Daoy (cell line): ENCODE measurements at places on chromosomes 16 and 17. TPM values are rescaled to one million over a fixed set of nuclear protein-coding genes. Genes with fewer than 3 reads are reported as not detected.

Gene CXCL16
- total RNA-seq = 3.0 and 3.8 TPM in 2 replicates

Gene NPB
- total RNA-seq = 0.21 and 0.97 TPM in 2 replicates

Gene JPT1
- 423 and 641 TPM in 2 replicates for total RNA-seq

Gene KRTAP4-3
- total RNA-seq = not detected in 2 replicates

Gene CES5A
- total RNA-seq = not detected in 2 replicates

Gene RAB34
- total RNA-seq = 243 and 290 TPM in 2 replicates

Gene GRB7
- 0.11 and 0.15 TPM in 2 replicates for total RNA-seq

DNA sequence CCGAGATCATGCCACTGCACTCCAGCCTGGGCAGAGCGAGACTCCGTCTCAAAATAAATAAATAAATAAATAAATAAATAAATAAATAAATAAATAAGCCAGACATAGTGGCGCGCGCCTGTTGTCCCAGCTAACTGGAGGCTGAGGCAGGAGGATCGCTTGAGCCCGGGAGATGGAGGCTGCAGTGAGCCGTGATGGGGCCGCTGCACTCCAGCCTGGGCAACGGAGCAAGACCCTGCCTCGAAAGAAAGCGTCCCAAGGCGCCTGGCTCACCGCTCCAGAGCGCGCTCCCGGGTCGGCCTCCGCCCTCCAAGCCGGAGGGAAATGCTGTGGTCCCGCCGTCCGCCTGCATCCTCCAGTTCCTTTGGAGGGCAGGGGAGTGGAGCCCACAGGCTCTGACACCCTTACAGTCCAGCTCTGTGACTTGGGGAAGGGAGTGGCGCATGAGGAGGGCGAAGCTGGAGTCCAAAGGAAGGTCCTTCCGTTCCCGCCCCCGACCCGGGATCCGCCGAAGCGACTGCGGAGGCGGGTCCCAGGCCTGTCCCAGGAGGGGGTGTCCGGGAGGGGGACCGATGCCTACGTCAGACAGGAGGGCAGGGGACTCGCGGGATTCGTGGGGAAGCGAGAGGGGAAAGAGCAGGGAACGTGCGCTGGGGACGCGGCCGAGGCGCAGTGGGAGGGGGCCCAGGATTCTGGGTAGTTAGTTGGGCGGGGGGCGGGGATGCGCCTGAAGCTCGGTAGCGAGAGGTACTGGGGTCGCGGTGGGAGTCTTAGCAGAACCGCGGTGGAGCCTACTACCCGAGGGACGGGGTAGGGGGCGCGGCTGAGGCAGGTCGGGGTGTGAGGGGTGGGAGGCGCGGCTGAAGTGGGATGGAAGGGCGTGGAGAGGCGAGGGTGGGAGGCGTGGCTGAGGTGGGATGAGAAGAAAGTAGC is 8.4 kb upstream of the TRPV2 start:
- peak; percentile 40 for DNase-seq

GRCh38 chr16:67186550-67186950 is 2.8 kb upstream of the MATCAP1 start:
- peak; percentile 40 for DNase-seq

GRCh38 chr17:55750750-55751657 is at the start of gene PCTP:
TSS of gene PCTP (plus strand) at chr17:55751051. CDS start at chr17:55751104, 53 bp downstream.
- DNase-seq = peak; percentile 92

GRCh38 chr16:61797296-61797795 is 238.9 kb downstream of the CDH8 start:
- no peak for DNase-seq

GRCh38 chr16:57937861-57938260 is 33.1 kb downstream of the CNGB1 start:
- DNase-seq = no peak

DNA sequence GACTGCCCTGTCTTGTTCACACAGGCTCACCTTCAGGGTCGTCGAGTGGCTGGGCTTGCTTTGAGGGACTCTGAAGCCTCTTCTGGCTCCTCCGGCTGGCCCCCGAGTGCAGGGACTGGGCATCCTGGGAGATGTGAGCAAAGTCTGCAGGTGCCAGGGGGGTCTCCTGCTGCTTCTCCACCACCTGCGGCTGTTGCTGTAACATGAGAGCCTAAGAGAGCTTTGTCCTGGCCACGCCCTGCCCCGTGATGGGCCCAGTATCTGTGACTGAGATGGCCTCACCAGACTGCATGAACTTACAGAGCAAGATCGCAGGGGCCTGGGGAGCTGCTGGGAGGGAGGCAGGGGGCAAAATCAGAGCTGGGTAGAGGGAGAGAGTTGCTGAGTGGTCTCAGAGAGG is 12.5 kb downstream of the ERN2 start:
- DNase-seq = no peak

- DNase-seq = no peak
Measured at GRCh38 chr16:66434619-66435430, 7.7 kb downstream of the BEAN1 start.

- no peak for DNase-seq
Measured at GRCh38 chr16:72500545-72500944, 328.6 kb upstream of the PMFBP1 start.

GRCh38 chr16:7344830-7345780 is 12.5 kb downstream of the RBFOX1 start:
- DNase-seq = no peak

DNA sequence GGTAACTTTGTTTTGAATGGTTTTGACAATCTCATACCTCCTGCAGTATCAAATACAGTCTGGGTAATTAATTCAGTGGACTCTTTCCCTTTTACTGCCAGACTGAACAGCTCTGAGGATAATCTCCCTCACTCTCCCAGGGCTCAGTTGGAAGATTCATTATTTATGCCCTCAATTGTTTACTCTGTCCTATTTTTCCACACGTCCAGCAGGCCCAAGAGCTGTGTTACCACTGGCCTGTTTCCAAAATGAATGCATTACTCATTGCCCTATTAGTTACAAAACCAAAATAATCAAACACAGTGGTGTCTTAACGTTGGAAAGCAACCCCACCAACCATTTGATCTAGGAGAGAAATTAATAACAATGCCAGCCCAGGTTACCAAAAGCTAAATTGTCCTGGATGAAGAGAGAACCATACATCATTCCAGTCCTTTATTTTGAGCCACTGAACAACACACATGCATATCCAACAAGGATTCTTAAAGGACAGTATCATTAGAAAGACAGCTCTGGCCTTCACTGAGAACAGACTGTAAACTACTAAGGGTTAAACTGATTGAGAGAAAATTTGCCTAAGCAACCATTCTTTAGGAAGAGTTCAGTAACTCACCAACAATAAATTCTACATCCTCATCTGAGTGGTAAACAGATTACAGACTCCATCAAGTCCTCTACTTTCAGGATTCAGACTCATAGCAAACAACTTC is 34.5 kb downstream of the FAM222B start:
- peak; percentile 78 for DNase-seq
